ENCODE measurements at places on chromosomes 11 and 22. TPM values are rescaled to one million over a fixed set of nuclear protein-coding genes. Genes with fewer than 3 reads are reported as not detected.

The ELFN2 gene
- total RNA-seq: 0.29 TPM

The RFPL1 gene
- total RNA-seq: not detected

The IFT27 gene
- total RNA-seq: 22.1 TPM

The SCARF2 gene
- total RNA-seq: 23.9 TPM

The NAALAD2 gene
- total RNA-seq: 1.8 TPM

The MS4A1 gene
- not detected for total RNA-seq

All from osteoblast (primary cell).